ENCODE measurements at places on chromosomes 1 and 21. TPM values are rescaled to one million over a fixed set of nuclear protein-coding genes. Genes with fewer than 3 reads are reported as not detected.

The ARID4B gene
- 23.9 TPM for total RNA-seq

The CALML6 gene
- total RNA-seq = not detected

- no peaks in the 10 kb centered on the region for H3K27me3 ChIP-seq
- peak; percentile 49 for DNase-seq
- H3K4me3 ChIP-seq = no peak overlapping the region
- no peak overlapping the region for H3K27ac ChIP-seq
Measured at GRCh38 chr1:67956116-67956515, 94.3 kb downstream of the DIRAS3 start.

DNA sequence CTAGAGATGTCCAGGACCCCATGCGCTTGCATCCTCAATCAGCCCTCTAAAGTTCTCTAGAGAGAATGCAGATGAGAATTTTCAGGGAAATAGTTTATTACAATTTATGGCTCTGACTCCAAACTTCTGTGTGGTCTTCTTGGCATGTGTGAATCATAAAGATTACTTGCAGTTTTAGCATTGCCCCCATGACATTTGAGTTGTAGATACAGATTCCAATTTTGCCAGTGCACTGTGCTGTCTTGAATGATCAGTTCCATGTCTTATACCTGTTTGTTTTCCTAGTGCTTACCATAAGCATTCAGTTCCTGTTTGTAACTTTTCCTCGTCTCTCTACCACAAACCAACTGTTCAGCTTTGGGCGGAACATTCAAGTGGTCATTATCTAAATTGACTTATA, 4.8 kb downstream of the KRTAP21-3 start:
- DNase-seq = no peak
- no peaks in the 10 kb centered on the region for H3K36me3 ChIP-seq
- H3K27me3 ChIP-seq = no peaks in the 10 kb centered on the region
- no peak overlapping the region for H3K4me3 ChIP-seq

DNA sequence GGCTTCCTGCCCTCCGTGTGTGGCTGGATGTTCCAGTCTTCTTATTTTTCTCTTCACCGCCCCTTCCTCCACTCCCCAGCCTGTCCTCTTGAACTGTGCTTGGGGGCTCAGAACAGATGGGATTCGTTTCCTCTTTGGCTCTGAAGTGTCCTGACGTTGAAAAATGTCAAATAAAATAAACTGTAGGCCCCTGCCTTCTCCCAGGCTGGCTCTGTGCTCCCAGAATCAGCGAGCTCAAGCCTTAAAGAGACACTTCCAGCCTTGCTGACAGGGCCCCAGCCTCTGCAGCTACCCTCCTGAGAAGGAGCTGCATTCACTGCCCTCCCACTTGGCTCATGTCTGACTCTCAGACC, 104.2 kb upstream of the IPO9 start:
- peaks cover 5% of the 10 kb centered on the region for H3K36me3 ChIP-seq
- peaks cover 31% of the 10 kb centered on the region for H3K4me1 ChIP-seq
- DNase-seq = peak; percentile 53
- H3K4me3 ChIP-seq = no peak overlapping the region
- peak overlapping the region; percentile 63 for H3K27ac ChIP-seq

GRCh38 chr1:243973169-243973568, 77.9 kb upstream of the ZBTB18 start:
- peaks cover 3% of the 10 kb centered on the region for H3K27me3 ChIP-seq
- no peak overlapping the region for H3K27ac ChIP-seq
- DNase-seq = no peak
- H3K4me1 ChIP-seq = peaks cover 4% of the 10 kb centered on the region
- H3K4me3 ChIP-seq = no peak overlapping the region
- no peaks in the 10 kb centered on the region for H3K36me3 ChIP-seq
